ENCODE measurements at places on chromosomes 3 and 15.

DNA sequence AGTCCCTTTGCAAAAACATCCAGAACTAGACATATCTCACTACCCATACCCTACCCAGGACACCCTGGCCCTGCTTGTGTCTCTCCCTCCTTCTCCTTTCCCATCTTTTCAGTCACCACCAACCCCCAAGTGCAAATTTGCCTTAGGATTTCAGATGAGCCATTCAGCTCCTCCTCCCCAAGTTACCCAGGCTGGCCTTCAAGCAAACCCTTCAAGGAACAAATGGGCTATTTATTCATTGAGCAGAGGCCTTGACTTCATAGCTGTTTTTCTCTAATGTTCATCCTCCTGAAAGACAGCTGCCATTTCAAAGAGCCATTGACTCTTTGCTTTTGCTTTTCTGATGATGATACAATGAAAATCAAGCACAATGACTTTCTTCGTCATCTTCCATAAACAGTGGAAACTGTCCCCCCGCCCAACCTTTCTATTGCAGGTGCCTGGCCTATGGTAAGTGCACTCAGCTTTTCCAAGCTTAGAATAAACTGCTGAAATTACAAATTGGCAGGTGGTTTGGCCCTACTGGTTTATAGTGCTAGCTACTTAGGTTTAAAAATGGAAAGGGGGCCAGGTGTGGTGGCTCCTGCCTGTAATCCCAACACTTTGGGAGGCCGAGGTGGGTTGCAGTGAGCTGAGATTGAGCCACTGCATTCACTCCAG is 26.1 kb upstream of the KLHL6 start:
- DNase-seq = no peak

GRCh38 chr3:187064210-187065115 is 74.8 kb downstream of the RPL39L start:
- DNase-seq = no peak

DNA sequence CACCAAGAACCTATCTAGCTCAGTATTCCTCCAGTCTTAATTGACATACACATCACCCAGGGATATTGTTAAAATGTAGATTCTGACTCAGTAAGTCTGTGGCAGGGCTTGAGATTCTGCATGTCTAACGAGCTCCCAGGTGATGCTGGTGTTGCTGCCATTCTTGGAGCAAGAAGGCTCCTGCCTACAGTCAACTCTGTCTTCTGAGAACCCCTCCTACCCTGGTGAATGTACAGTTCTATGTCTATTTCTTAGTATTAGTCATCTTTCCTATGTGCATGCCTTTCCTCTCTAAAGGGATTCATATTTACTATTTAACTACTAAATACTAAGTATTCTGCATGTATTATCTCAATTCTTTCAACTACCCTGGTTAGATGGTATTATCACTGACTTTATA is 268.7 kb downstream of the EDEM1 start:
- no peak for DNase-seq

DNA sequence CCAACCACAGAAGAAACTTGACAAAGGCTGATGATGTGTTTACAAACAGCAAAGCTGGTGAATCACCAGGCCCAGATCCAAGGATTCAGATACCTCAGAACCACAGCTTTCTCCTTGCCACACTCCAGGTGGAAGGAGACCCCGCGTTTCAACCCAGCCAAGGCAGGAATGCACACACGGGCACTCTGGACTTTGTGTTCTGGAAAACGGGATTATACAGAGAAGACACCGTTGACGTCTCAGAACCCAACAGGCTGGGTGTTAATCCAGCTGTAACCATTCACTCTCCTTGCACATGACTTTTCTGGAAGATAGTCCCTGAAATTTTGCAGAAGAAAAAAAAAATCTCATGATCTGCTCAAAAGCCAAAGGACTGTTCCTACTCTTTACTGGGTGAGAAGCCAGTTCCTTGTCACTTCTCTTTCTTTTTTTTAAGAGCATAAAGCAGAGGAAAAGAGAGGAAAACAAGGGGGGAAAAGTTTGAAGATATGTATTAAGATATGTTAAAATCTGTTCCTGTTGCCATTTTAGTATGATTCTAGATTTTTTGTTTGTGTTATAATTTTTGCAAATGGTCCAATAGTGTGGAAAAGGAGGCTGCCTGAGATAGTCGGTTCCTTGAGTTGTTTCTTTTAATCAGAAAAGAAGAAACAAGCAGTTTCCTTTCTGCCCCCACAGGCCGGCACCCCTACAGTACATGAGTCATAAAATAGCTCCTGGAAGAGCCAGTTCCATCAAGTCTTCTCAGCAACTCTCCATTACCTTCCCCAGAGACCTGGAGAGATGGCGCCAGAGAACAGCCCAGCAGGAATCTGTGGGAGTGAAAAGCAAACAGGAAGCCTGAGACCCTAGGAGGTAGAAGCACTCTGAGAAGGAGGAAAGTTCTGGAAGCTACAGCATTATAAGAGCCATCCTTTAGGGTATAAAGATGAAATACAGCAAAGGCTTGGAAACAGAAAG is 73.1 kb downstream of the RORA start:
- DNase-seq = no peak

- DNase-seq = no peak
Observed at GRCh38 chr15:77514641-77515402, 94.1 kb downstream of the HMG20A start.

DNA sequence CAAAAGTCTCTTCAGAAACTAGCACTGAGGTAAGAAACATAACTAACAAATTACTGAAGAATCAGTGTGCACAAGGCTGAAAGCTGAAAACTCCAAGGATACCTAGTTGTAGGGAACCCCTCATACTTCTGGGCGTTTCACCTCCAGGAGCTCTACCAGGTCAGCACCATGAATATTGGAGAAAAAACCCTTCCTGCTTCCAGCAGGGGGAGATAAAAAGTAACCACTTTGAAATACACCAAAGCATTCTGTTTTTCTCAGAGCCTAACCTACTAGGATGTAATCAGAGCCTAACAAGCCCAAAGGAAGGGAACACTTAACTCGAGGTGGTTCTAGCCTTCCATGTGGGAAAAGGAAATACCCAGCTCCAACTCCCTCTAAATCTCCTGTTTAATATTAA is 175.8 kb upstream of the MME start:
- no peak for DNase-seq

- DNase-seq = no peak
Observed at GRCh38 chr3:8885536-8886316, 77.5 kb downstream of the RAD18 start.

GRCh38 chr3:169062501-169062900 is 601.0 kb downstream of the MECOM start:
- DNase-seq = no peak

- DNase-seq = no peak
Observed at GRCh38 chr3:194514626-194515025, 27.8 kb upstream of the ATP13A3 start.

DNA sequence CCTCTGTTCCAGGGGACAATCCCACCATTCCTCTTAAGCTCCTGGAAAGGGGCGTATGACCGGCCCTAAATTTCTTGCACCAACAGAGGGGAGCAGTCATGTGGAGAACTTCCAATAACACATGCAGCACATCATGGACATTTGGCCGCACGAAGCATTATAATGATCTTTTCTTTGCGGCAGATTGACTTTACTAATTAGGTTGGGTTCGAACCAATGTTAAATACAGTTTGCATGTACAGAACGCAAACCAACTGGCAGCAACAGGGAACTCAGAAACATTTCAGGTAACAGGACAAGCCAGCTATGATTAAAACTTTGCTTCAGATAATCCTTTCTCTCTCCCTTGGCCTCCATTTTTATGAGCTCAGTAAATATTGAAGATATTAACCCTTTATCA is 100.8 kb upstream of the ADPGK start:
- DNase-seq = no peak

GRCh38 chr3:151439652-151440125 is 21.2 kb downstream of the IGSF10 start:
- DNase-seq = peak; percentile 57

DNA sequence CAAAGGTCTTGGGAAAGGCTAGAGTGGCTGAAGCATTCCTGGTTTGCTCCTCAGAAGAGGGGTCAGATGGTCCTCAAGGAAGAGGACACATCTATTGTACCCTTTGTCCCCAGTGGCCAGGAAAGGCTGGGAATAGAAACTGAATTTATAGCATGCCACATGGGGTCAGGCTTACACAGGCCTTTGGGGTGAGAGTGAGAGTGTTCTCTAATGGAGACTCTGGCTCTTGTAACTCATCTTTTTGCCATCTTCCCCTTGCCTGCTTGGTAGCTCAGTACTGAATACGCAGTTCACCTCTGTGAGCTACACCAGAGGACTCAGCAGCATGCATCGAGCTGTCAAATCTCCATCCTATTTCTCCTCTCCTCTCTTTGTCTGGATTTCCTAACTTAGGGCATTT is 87.5 kb downstream of the ATP2B2 start:
- DNase-seq = no peak

GRCh38 chr3:94183551-94183950 is 120.7 kb downstream of the NSUN3 start:
- no peak for DNase-seq

DNA sequence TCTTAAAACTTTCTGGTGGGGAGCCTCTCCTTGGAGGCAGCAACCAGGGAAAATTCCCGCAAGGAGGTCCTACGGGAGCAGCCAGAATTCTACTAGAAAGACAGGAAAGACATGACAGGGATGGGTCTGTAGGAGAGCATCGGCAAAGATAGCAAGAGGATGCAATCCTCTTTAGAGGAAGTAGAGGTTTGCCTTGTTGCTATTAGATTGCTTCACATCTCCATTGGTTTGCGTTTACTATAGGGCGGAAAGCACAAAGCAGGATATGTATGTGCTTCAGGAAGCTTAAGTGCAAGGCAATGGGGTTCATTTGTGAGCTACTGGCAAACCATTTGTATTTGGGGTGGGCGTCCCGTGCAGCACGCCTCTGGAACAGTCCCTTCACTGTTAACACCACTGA is 193.0 kb downstream of the RORA start:
- DNase-seq = no peak

DNA sequence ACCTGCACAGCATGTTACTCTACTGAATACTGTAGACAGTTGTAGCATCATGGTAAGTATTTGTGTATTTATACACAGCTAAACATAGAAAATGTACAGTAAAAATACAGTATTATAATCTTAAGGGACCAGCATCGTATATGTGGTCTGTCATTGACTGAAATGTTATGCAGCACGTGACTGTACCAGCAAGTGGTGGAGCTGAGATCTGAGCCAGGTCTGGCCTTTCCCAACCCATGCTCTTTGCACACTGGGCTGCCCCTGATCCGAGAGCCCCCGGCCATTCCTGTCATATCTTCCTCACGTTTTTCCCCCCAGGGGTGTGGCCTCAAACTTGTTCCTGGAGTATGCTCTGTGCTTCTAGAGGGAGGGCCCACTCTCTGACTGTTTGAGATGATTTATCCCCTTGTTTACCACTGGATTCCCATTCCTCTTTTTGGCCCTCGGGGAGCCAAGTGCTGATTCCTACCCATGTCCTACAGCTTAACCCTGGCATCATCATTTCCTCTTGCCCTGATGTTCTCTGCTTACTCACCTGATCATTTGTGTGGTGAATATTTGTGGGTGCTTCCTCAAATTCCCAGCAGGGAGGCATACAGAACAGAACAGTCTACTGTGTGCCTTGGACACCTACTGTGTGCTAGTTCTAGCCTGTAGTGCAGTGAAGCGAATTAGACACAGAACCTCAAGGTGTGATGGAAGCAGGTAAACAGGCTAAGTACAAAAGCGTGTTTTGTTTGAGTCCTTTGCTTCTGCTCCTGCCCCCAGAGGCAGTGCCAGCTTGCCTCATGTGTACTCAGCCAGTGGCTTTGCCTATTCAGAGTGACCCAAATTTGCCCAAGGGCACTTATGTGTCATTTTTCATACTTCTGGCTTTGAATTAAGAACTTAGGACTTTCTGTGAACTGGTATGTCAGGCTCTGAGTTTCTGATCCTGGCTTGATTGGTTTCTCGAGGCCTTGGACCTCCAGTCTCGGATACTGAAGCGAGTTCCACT is 21.0 kb downstream of the CSRNP1 start:
- no peak for DNase-seq

DNA sequence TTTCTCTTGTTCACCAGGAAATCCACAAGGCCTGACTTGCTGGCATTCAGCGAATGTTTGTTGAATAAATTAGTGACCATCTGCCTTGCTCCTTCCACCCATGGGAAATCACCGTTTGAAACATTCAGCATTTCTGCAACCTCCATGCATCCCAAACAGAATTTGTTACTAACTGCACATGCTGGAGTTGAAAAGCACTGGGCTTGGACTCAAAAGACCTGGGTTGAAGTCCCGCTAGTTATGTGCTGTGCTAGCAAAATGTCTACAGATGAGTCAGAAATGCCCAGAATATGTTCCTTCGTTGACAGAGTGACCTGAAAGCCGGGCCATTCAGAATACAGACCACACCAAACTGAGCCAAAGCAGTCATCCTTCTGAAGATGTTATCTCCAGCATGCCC is 144.6 kb downstream of the ALDH1A2 start:
- no peak for DNase-seq

- no peak for DNase-seq
Observed at GRCh38 chr3:132071043-132071442, 36.2 kb upstream of the CPNE4 start.

GRCh38 chr3:151144760-151145159 is 58.3 kb downstream of the GPR171 start:
- DNase-seq = no peak

DNA sequence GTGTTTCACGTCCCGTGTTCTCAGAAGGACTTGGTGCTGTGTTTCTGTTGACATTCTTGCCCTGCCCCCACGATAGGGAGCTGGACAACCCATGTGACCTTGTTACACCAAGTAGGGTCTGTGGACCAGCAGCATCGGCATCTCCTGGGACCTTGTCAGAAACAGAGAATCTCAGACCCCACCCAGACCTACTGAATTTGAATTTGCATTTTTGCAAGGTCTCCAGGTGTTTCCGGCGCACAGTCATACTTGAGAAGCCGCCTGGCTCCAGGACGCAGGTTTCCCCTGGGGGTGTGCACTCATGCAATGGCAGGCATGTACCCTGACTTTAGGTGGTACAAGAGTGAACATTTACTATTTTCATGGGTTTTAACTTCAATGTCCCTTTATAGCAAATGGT is 117.9 kb downstream of the TLE3 start:
- no peak for DNase-seq

GRCh38 chr15:67079361-67079760 is 14.0 kb downstream of the SMAD3 start:
- no peak for DNase-seq

GRCh38 chr3:52790337-52790736 is 4.3 kb upstream of the ITIH3 start:
- DNase-seq = no peak

GRCh38 chr3:73621388-73621787 is 3.4 kb downstream of the PDZRN3 start:
- no peak for DNase-seq

DNA sequence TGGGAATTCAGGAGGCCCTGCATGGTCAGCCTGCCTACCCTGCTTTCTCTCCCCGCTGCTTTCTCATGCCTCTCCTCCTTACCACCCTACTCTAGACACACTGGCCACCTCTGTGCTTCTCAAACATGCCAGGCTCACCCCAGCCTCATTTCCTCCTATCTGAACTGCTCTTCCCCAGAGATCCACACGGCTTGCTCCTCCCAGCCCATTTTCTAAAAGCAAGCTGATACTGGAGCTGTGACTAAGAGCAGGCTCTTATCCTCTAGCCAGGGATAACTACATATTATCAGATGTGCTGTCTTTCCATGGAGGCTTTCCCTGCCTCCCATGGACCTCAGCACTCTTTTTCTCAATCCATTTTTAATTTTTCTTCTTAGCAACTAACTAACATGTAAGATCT is 85.9 kb downstream of the BOC start:
- DNase-seq = no peak

GRCh38 chr3:74027121-74027520 is 402.4 kb upstream of the PDZRN3 start:
- DNase-seq = no peak

GRCh38 chr3:155555479-155556060 is 189.3 kb downstream of the PLCH1 start:
- DNase-seq = no peak

Measured in NCI-H1694 treated with DMSO at 0.1 percent for 48 hours (cell line).